CD4-positive, alpha-beta T cell treated with Interleukin-1 beta for 1 hour (primary cell): ENCODE measurements at places on chromosomes 11 and 22.

GRCh38 chr11:68150037-68150436, 28.8 kb upstream of the CHKA start:
- DNase-seq: no peak

DNA sequence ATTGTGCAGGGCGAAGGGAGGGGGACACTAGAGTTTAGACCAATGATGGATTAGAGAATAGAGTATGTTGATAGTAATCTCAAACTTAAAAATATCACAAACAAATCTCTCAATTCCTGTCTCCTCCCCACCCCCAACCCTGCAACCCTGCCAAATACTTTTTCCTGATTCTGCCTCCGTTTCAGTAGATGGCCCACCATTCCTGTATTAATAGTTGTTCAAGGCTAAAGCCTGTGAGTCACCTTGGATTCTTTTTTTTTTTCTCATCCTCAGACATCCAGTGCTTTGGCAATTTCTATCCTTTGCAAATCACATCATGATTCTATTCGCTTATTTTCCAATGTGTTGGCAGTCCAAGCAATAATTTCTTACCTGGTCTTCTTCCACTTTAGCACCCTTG, 207.9 kb downstream of the DYNC2H1 start:
- no peak for DNase-seq

DNA sequence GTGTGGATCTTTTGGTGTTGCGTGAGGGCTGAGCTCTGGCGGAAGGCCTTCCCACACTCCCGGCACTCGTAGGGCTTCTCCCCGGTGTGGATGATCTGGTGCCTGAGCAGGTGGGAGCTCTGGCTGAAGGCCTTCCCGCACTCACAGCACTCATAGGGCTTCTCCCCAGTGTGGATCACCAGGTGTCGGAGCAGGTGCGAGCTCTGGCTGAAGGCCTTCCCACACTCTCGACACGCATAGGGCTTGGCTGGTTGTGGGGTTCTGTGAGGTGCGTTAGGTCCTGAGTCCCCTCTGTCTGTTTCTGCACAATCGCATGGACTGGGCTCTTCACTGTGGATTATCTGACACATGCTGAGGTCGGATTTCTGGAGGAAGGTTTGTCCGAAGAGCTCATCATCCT, 6.4 kb downstream of the ZNF70 start:
- no peak for DNase-seq

DNA sequence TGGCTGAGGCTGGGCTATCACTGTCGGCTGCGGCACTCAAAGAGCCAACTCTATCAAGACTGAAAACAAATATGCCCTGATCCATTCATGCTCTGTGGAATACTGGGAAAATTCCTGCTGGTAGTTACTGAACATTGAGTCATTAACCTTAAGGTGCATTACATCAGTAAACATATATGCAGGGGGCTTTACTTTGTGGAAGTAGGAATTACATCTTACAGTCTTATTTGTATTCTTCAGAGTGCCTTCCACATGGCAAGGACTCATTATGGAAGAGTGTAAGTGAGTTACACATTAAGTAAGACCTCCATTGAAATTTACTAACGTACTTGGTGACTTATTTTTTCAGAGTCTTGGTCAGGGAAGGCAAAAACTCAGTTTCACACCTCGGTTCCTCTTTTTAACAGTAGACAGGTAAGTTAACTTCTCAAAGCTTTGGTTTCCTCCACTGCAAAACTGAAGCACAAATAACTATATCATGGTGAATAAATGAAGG, 4.5 kb downstream of the OR5B21 start:
- no peak for DNase-seq

DNA sequence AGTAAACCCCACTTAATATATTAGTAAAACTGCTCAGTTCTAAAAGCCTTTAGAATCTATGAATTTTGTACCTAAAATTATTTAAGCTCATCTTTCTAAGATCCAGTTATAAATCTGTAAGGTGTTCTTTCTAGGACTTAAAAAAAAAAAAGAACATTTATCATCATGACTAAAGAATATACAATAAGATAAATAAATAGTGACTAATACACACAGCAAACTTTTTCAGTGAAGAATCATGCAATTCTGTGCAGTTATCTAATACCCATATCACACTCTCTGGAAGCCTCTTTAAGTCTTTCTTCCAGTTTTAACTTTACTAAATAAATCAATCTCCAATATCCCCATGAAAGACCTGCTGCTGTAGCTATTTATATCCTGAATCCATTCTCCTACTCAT, 59.8 kb downstream of the CEP57 start:
- DNase-seq: no peak

- no peak for DNase-seq
Observed at GRCh38 chr11:7575841-7576725, 62.3 kb downstream of the PPFIBP2 start.

GRCh38 chr11:118618115-118618990, 10.9 kb downstream of the PHLDB1 start:
- DNase-seq: no peak

DNA sequence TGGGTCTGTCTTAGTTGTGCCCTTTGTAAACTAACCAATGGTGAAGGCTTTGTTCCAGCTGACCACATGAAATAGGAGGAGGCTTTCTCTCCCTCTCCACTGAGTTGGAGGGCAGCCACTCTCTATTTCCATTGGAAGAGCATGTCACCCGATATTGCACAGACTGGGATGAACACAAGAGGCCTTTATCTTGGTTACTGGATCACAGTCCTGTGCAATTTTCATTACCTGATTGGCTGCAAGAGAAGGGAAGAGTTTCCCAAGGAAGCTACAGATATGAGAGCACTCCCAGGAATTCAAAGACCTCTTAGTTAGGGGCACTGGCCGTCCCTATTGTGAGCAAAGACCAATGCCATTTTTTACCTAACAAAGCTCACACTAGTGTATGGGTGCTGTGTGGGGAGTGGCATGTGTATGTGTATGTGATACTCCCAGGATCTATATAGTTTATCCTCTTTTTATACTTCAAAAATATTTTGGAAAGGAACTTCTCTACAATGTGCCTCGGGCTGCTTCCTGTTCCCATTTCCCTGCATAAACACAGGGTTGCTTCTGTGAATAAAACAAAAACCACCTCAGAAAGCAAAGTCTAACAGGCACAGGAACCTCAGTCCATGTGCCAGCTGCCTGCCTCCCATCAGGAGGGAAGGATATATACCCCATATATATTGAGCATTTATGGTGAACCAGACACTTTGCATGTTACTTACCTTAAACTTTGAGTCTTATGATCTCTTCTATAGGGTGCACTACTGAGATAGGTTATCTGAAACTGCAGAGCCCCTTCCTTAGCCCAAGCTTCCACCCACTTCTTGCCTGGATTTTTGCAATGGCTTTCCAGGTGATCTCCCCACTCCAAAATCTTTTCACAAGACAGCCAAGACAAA, 126.5 kb downstream of the RASSF10 start:
- no peak for DNase-seq

- no peak for DNase-seq
Observed at GRCh38 chr11:71322192-71322735, 69.9 kb upstream of the SHANK2 start.

DNA sequence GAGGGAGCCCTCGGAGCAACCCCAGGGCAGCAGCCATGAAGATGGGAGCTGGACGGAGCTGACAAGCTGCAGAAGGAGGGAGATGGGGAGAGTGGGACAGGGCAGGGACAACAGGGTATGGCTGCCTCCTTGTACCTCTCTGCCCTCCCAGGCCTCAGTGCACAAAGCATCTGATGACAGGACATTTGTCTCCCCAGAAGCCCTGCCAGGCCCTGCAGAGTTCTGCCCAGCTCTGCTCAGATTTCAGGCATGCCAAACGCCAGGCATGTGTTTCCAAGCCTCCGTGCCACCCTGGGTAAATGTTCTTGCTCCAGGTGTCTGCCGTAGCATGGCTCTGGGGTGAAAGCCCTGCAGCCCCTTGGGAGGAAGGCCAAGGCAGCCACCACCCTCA, 1.1 kb upstream of the IFITM10 start:
- no peak for DNase-seq

GRCh38 chr11:131662317-131662972, 292.0 kb downstream of the NTM start:
- DNase-seq: no peak

GRCh38 chr22:45351956-45352355, 42.2 kb downstream of the FAM118A start:
- no peak for DNase-seq

GRCh38 chr11:18383388-18384156, 10.8 kb upstream of the LDHA start:
- peak; percentile 68 for DNase-seq

GRCh38 chr22:35971456-35972119, 57.0 kb downstream of the RBFOX2 start:
- no peak for DNase-seq

GRCh38 chr11:117519590-117519989, 191.9 kb downstream of the CEP164 start:
- DNase-seq: no peak

GRCh38 chr11:11976481-11977127, 31.8 kb downstream of the DKK3 start:
- DNase-seq: no peak

- no peak for DNase-seq
Observed at GRCh38 chr11:11968511-11969280, 39.7 kb downstream of the DKK3 start.

DNA sequence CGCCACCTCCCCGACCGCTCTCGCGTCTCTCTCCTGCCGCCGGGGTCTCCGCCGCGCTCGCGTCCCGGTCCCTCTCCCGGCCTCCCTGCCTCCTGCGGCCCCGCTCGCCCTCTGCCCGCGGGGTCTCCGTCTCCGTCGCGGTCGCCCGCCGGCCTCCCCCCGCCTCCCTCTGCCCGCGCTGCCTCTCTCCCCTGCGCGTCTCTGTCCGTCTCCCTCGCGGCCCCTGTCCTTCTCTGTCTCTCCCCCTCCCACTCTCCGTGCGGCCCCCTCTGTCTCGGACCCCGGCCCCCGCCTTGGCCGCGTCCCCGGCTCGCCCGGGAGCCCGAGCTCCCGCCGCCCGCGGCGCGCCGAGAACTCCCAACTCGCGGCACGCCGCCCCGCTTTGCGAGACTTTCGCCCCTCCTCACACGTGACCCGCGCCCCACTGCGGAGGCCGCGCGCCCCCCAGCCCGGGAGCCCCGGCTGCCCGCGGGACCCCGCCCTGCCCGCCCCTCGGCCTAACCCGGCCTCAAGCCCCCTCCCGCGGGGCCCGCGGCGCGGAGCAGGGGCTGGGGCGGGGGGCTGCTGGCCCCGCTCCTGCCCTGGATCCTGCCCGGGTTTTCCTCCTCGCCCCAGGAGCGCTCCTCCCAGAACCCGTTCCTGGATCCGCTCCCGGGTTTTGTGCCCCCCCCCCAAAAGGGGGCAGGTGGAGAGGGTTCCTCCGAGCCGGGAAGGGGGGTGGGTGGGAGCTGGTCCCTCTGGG, 702 bp upstream of the KCNJ4 start:
- DNase-seq: no peak

GRCh38 chr11:17446482-17446881, 30.2 kb downstream of the ABCC8 start:
- DNase-seq: no peak

GRCh38 chr11:128298271-128298670, 289.1 kb downstream of the ETS1 start:
- no peak for DNase-seq

GRCh38 chr11:113505541-113506375, 30.6 kb upstream of the DRD2 start:
- no peak for DNase-seq

- DNase-seq: no peak
Observed at GRCh38 chr11:119029340-119030028, 1.2 kb downstream of the SLC37A4 start.

- DNase-seq: no peak
Observed at GRCh38 chr22:44451016-44451415, 47.0 kb downstream of the RTL6 start.

- no peak for DNase-seq
Observed at GRCh38 chr22:39101226-39101625, 4.2 kb downstream of the APOBEC3H start.

GRCh38 chr11:115409691-115410220, 94.5 kb downstream of the CADM1 start:
- DNase-seq: no peak

DNA sequence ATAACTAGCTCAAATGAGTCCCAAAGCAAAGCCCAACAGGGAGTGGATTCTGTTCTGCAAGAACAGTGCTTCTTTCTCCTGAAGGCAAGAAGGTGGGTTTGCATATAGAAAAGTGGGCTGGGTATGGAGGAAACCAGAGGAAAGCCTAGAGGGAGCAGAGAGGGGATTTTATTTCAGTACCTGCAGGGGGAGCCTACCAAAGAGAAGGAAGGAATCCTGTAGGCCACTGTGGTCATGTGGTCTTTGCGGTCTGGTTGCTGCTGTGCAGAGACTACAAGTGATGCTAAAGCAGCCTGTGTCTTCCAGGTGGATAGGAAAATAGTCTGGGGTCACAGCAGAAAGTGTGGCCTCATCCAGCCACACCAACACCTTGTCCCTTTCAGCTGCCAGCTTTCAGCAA, 33.2 kb upstream of the ZBTB16 start:
- peak; percentile 28 for DNase-seq

DNA sequence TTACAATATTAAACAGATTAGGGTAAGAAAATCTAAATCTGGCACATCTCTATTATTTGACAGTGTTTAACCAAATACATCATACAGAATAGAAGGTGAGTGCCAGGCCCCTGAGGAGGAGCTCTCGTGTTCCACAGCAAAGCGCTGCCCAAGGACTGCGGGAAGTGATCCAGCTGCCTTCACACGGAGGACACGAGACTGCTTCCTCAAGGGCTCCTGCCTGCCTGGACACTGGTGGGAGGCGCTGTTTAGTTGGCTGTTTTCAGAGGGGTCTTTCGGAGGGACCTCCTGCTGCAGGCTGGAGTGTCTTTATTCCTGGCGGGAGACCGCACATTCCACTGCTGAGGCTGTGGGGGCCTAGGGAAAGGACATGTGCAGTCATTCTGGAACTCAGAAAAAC, 71.1 kb downstream of the NCAPD3 start:
- DNase-seq: no peak

DNA sequence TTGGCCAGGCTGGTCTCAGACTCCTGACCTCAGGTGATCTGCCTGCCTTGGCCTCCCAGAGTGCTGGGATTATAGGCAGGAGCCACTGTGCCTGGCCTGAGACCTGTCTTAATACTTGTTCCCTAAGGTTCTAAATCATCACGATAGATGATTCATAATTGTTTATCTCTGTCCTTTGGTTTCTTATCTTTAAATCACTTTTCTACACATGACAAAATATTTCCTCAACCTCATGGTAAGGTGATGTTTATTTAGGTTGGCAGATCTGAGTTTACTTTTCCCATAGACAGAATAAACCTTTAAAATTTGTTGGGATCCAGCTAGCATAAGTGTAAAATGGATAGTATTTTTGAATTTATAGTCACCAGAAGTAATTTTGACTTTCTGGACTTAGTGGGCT, 3.5 kb downstream of the PSMD13 start:
- no peak for DNase-seq

DNA sequence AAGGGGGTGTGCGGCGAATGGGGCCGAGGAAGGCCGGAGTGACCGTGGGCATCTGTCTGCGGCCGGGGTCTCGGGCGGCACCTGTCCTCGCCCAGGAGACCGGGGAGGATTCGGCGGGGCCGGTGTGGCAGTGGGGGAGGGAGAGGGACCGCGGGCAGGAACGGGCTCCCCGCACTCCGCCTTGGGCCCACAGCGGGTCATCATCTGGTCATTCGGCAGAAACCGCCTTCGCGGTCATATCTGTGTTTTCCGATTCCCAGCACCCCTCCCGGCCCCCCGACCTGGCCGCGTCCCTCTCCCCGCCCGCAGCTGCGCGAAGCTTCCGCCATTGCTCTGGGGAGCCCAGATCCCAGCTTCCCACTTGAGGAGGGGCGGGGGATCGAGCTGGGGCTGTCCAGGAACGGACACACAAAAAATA, 824 bp upstream of the CBX6 start:
- DNase-seq: peak; percentile 19
